ENCODE measurements at places on chromosomes 11 and 22.

GRCh38 chr11:95461858-95462257 lies 230.9 kb upstream of the SESN3 start:
- DNase-seq, result no peak

- DNase-seq, result no peak
These were observed 55.7 kb downstream of the SCUBE1 start for GRCh38 chr22:43287441-43287840.

- no peak for DNase-seq
These were observed 346.6 kb downstream of the MN1 start for GRCh38 chr22:27454807-27455450.

DNA sequence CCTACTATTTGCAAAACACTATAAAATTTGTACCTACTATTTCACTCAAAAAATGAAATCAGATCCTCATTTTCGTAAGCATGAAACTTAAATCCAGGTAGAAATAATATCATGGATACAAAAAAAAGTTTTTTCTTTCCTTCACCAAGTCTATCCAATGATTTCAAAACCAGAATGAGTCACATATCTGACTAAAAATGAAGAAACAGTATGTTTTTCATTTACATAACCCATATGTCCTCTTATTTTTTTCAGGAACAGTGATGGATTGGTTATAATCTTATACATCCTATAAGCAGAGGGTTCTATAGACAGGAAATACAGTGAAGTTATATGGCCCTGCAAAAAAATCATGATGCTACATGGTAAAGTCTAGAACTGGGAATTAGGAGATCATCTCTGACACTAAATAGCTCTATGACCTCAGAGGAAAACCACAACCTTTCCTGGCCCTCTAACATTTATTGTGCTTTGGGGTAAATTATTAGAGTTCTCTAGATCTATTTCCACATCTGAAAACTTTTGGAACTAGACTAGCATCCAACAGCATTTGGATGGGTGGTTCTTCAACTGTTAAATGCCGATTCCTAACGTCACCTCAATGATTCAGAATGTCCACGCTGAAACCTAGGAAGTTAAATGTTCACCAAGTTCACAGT lies 10.9 kb downstream of the MTMR2 start:
- DNase-seq, result no peak

DNA sequence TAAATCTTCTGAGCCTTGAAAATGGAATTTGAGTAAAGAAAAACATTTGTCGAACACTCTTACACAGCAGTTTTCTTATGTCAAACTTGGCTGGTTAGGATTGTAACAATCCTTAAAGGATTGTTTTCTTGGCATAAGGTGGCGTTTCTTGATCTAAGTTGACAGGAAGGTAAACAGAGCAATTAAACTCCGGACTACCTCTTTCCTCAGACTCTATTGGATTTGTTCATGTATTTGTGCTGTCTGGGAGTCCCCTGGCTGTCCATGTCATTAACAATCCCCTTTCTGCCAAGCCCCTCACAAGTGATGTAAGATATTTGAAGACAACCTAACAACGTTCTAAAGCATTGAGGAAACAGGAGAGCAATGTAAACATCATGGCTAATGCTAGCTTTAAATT lies 222.5 kb upstream of the SNX19 start:
- no peak for DNase-seq

GRCh38 chr22:31083377-31083768 lies 2.3 kb downstream of the SMTN start:
- no peak for DNase-seq

DNA sequence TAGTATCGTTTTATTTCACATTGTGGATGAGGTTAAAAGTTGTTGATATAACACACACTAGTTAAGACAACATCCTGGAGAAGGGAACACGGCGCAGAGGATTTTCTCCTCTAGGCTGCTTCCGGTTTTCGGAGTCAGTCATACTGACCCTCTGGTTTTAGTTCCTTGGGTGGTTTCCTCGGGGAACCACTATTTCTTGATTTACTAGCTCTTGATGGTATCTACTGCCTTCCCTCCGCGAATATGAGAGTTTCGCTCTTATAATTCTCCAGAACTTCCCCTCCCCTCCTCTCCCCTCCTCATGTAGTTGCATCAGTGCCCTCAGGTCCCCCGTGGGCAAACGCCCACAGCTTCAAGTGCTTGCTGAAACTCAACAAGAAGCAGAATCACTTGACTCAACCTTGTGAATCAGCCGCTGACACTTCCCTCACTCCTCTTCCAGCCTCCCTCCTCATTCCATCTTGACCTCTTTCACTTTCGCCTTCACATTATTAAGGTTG lies 15.9 kb upstream of the APOBEC3A start:
- DNase-seq, result no peak

GRCh38 chr11:119530509-119530908 lies 107.5 kb upstream of the THY1 start:
- DNase-seq, result no peak

- no peak for DNase-seq
These were observed 7.6 kb upstream of the PARVG start for GRCh38 chr22:44173154-44173553.

GRCh38 chr11:1299621-1300020 lies 9.8 kb downstream of the TOLLIP start:
- no peak for DNase-seq

GRCh38 chr22:38569181-38569971 lies 607 bp downstream of the DMC1 start:
- no peak for DNase-seq

DNA sequence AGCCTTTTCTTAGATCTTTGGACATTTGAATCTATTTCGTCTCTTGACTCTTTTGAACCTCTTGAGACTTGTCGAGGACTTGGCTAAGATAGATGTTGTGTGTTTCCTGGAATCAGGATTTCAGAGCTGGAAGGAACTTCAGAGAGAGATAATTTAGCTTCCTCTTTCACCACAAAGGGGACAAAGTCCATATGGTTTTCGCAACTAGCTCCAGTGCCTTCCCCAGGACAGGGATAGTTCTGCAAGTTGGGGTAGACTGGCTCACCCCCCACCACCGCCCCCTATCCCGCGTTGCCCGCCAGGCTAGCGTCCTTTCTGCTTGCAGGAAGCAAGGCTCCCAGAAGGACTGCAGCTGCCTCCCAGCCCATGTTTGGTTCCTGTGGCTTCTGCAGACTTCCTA lies 75.7 kb upstream of the MYO18B start:
- DNase-seq, result no peak

DNA sequence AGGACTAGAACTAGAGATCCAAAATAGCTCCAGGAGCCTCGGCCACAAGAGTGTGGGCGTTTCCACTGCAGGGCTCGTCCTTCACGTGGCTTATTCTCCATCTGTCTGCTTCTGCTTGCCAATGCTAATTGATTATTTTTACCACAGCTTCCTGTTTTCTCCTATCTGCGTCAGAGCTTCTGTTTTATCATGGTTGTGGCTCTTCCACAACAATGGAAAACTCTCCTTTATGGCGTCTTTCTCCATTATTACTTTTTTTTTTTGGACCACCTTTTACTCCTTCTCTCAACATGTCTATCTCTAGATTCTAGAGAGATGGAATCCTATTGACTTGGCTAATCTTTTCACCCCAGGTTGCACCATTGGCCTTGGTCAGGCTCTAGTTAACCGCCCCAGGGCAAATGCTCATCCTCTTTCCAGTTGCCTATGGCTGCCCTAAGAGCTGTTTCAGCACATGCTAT lies 25.9 kb downstream of the CAT start:
- no peak for DNase-seq

DNA sequence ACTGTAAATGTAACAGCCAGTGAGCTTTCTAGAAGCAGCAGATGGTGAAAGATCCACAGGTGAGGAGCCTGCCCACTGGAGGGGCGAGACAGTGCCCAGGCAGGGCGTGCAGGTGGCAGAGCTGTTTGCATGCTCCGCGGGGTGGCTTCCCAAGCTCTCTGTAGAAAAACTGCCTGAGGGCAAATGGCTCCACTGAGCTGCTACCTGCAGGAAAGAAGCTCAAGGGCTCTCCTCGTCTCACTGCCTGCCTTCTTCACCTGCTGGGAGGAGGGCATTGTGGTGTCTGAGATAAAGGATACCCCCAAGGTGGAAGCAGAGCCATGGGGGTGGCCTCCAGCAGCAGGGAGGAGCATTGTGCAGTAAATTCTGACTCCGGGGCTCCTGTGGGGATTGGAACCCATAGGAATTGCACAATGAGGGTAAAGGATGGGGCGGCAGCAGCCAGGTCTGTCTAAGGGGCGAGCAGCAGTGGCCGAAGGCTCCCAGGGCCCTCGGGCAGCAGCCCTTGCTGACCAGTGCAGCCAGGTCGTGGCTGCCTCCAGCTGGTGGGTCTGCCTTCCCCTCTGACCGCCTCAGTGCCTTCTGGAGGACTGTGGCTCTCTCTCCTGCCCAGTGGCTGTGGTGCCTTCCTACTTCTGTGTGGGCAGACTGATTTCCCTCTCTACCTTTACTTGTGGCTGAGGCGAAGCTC lies 28.0 kb upstream of the CABP7 start:
- no peak for DNase-seq

GRCh38 chr11:118095493-118095892 lies 8.7 kb upstream of the SMIM35 start:
- no peak for DNase-seq

DNA sequence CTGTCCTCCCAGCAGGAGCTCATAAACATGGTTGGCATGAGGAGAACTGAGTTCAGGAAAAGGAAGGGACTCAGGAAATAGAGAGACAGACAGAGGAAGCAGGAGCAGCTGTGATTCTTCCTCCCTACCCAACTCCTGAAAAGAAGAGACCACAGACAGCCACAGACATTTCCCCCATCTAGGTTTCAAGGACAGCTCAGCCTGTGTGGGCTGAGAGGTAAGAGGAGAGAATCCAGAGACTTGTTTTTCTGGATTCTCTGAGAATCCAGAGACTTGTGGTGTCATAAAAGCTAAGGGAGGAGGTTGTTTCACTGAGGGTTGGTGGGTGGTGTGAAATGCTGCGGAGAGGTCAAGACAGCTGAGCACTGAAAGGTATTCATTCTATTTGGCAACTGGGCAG lies 19.0 kb upstream of the STK33 start:
- DNase-seq, result no peak

GRCh38 chr22:33563220-33563964 lies 356.9 kb downstream of the LARGE1 start:
- DNase-seq, result no peak

Measured in AG04450 (cell line).